ENCODE measurements at places on chromosomes 13 and 19.

DNA sequence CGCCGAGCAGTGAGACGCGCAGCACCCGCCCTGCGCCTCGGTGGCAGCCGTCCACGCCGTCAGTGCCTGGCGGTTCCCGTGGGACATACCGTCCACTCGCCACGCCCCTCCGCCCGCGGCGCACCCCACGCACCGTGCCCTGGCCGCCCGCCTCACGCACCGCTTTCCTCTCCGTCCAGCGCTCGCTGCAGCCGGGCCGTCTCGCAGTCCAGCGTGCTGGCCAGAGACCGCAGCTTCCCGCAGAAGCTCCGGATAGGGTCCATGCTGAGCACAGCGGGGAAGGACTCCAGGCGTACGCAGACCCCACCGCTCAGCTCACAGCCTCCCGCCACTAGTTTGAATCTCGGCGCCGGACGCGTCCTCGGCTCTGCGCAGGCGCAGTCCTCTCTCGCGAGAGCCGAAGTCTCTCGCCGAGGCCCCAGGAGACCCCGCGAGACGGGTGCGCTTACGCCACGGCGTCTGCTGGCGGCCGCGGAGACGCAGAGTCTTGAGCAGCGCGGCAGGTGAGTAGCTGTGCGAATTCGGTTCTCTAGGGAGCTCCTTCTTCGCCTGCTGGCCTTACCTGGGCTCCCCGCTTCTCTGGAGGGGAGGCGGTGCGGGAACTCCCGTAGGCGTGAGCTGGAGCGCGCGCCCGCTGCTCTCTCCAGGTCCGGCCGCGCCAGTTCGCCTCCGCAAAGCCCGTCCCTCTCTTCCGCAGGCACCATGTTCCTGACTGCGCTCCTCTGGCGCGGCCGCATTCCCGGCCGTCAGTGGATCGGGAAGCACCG lies at the start of the genes MRPL57 and SKA3:
TSS of gene MRPL57 (plus strand) at position 444 of the 767 bp plus-strand sequence. CDS start at position 703, 259 bp downstream.
TSS of gene SKA3 (minus strand) at position 338 of the 767 bp plus-strand sequence. CDS start at position 263, 75 bp downstream.
- peak; percentile 92 for DNase-seq

- DNase-seq: peak; percentile 61
Measured at GRCh38 chr19:7554990-7555864, 19.7 kb downstream of the PNPLA6 start.

DNA sequence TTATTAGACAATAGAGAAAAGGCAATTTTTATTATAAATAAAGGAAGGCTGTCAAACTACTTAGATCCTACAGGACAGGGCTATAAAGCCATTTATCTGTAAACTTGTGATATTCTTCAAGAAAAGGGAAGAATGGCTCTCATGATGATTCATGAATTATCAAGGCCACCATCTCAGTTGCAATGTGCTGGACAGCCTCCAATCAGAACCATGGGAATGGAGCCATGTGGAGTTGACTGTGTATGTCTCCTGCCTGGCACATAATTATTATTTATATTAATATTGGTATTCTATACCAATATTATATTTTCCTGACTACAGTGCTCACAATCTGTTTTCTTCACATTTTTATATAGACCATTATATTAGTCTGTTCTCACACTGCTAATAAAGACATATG lies 560.5 kb upstream of the MIR17HG start:
- no peak for DNase-seq

DNA sequence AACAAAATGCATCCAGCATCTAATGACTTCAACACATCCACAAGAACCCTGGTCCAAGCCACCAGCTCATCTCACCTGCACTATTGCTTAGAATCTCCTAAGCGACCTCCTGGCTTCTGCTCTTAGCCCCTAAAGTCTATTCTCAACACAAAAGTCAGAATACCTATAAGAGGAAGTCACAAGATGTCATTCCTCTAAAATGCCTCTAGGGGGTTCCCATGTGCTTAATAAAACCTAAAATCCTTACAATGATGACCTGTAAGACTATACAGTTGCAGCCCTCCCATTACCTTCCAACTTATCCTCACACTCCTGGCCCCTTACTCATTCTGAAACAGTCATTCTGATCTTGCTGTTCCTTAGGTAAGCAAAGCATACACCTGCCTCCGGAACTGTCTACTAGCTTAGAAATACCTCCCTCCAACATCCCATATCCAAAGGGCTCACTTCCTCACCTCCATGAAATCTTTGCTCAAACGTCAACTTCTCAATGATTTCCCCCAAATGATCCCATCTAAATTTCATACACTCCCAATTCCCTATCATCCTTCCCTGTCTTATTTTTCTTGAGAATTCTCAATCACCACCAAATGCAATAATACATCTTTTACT lies 10.0 kb downstream of the ATP7B start:
- peak; percentile 35 for DNase-seq

DNA sequence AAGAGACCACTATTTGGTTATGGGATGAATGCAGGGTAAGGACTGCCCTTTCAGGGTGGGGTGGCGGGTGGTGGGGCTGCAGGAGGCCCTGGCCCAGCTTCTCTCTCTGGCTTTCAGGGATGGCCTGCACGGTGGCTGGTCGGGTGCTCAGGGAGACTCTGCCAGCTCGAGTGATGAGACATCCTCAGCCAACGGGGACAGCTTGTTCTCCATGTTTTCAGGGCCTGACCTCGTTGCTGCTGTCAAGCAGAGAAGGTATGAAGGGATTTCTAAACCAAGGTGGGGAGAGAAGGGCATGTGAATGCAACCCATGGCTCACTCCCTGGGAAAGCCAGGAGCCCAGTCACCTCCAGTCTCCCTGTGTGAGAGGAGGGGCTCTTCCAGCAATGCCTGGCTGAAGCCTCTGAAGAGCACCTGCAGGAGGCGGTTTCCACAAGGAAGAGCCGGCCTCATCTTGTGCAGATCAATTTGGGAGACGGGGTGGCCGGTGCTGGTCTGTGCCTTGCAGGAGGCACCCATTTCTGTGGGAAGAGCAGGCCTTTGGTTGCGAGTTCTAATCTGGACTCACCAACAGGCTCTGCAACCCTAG lies 16.0 kb upstream of the GPI start:
- no peak for DNase-seq

DNA sequence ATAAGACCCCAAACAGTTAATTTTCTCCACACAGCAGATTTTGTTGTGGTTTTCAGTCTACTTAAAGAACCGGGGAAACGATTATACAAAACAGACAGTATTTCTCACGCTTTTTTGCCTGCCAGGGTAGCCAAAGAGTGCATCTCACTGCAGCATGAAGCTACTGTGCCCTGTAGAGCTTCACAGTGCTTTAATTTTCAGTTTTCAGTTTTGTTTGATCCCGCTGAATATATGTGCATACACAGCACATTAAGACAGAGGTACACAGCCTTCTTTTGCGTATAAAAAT lies 215.0 kb downstream of the TEX29 start:
- DNase-seq: no peak

DNA sequence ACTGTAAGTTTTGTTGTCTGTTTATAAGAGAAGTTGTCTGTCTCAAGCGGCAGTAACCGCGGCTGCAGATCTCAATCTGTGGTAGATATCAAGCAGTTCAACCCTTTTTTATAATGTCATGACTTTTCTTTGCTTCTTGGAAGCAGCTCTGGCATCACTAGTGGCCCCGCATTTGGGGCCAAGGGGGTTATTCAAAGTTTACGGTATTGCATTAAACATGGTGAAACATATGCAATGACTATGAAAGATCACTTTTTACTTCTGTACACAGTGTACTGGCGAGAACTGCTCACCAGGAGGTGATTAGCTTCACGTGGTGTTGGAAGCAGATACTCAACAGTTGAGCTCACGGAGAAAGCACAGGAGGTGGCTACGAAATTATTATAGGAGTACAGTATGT lies 4.6 kb upstream of the FFAR3 start:
- DNase-seq: no peak

- no peak for DNase-seq
Measured at GRCh38 chr13:28493740-28494503, 1.0 kb downstream of the FLT1 start.

GRCh38 chr19:32823747-32824102 lies 45.8 kb downstream of the SLC7A9 start:
- DNase-seq: no peak

DNA sequence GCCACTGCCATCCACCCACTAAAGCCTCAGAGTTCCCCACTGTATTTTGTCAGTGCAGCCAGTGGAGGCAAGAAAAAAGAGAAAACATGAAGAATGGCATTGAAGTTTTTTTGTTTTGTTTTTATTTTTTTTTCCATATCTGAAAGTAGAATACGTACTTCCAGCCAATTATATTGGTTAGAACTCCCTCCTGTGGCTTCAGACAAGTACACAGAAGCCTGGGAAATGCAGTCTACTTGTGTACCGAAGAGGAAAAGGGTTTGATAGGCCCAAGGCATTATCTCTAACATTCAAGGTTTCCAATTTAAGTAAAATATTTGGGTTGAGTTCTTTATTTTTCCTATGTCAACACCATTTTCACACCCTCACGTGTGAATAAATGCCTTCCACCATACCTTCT lies 696.2 kb upstream of the GPC6 start:
- DNase-seq: no peak

DNA sequence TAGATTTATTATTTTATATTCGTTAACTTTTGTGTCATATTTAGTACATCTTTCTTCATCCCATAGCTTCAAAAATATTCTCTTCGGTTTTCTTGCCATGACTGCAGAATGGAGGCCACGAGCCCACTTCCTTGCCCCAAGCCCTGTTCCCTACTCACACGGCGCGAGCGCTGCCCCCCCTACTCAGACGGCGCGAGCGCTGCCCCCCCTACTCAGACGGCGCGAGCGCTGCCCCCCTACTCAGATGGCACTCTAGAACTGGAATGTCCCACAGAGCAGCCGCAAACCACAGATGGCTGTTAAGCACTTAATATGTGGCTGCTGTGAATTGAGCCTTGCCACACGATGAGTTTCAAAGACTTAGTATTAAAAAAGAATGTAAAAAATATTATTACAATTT lies 102.2 kb upstream of the PEG3 start:
- no peak for DNase-seq

GRCh38 chr13:77038907-77039480 lies 12.0 kb upstream of the FBXL3 start:
- DNase-seq: no peak

DNA sequence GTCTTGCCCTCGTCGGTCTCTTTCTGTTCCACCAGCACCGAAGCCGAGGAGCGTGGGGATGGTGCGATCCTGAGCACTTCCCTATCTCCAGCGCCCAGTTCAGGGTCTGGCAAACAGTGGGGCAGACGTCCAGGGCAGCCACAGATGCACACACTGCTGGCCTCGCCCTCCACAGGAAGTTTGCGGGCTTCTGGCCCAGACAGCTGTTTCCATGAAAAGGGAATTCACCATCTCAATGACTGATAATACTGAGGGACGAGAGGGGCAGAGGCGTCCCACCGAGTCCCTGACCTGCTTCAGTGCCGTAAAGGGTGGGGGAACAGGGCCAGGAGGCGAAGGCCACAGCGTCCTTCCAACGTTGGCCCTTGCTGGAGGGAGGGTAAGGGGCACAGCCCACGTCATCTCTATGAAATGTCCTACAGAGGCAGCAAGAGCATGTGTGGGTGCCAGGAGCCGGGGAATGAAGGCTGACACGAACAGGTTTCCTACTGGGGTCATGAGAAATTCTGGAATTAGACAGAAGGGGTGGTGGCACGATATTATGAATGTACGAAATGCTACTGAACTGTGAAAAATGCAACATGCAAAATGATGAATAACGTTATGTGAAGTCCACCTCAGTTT lies 19.5 kb downstream of the SHC2 start:
- DNase-seq: no peak

DNA sequence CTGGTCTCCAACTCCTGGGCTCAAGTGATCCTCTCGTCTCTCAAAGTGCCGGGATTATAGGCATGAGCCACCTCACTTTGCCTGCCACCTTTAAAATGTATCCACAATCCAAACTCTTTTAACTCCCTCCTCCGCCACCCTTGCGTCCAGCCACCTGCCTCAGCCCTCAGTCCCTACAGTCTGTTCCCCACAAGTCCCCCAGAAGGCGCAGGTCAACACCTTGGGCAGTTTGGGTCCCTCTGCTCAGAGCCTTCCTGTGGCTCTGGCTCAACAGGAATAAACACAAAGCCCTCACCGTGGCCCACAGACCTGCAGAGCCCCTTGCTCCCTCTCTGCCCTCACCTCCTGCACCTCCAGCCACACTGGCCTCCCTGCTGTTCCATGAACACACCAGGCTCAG lies 7.5 kb upstream of the EMC10 start:
- DNase-seq: no peak

DNA sequence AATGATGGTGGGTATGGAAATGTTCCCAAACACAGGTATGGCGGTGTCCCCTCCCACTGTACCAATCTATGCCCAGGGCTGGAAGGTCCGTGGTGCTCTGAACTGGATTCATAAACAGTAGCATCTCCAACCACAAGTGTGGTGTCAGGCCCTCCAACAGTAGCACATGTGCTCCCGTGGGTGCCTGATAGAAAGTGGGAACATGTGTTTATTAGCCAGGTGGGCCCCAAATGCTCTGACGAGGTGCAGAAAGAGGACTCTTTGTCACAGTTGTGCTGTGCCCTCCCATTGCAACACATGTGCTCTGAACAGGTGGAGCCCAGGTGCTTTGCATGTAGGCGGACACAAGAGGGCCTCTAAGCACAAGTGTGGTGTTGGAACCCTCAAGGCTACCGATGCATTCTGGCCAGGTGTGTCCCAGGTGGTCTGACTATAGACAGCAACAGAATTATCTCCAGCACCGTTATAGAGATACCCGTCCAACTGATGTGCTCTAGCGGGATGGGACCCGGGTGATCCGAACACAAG lies 75.4 kb upstream of the ZNF30 start:
- DNase-seq: no peak

DNA sequence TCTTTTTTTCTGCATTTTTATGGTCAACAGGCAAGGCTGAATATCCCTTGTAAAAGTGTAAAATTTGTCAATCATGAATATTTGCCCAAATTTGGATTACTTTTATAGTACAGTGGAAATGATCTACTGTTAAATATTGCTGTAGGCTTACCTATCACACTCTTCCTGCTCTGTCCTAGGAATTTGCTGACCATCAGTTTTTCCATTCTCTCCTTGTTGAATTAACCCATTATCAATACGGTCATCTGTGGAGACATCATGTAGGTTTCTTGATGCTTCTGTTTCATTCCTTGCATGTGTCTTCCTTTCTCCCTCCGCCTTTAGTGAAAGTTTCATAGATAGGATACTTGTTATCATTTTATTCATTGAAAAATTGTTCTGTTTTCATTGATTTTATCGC lies 139.6 kb upstream of the TUBA3C start:
- no peak for DNase-seq

GRCh38 chr19:24098359-24098758 lies 11.4 kb downstream of the ZNF254 start:
- DNase-seq: no peak

DNA sequence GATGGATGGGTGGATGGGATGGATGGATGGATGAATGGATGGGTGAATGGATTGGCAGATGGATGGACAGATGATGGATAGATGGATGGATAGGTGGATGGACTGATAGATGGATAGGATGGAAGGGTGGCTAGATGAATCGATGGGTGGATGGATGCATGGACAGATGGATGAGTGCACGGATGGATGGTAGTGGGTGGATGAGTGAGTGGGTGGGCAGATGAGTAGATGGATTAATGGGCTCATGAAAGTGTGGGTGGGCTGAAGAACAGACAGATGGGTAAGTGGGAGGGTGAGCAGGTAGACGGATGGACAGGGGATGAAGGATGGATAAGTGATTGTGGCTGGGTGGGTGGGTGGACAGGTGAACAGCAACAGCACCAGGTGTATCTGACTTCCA lies 5.7 kb downstream of the SEMA6B start:
- DNase-seq: no peak

GRCh38 chr13:101942535-101943157 lies 459.2 kb downstream of the FGF14 start:
- no peak for DNase-seq
